Kidney epithelial cell (primary cell): ENCODE measurements at places on chromosomes 1 and 21.
A peak's percentile ranks its signal among the peaks of the same experiment; 100 is the strongest.

DNA sequence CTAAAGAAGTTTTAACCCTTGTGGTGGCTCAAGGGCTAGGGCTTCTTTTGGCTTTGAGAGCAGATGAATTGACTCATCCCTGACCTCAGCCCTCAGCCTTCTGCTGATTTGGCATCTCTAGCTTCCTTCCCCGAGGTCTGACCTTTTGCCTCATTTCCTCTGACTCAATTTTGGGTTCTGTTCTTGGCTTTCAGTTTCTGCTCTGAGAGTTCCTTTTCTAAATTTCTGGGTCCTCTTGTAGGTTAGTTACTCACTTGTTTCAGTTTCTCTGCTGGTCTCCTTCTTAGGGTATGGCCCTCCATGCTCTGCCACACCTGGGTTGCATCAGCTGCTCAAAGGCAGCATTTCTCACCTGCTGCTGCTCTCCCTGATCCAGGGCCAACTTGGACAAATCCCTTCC, 19.4 kb downstream of the PDE4B start:
- DNase-seq = peak; percentile 35

GRCh38 chr1:98099501-98099900, 178.7 kb upstream of the DPYD start:
- no peak for DNase-seq

GRCh38 chr1:103160281-103160680, 52.0 kb upstream of the COL11A1 start:
- DNase-seq = no peak

DNA sequence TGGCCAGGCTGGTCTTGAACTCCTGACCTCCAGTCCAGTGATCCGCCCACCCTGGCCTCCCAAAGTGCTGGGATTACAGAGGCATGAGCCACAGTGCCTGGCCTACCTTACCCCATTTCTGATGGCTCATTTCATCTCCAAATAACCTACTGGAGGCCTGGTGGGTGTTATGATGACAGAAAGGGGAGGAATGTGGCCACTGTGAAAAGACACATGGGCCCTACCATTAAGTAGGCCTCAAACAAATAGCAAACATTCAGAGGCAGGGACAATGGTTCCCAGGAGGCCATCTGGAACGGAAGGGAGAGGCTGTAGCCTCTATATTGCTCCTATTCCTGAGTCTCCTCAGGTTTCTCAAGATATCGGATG, 932 bp upstream of the FCRLA start:
- DNase-seq = no peak

GRCh38 chr1:53122201-53122885, 20.1 kb downstream of the SLC1A7 start:
- DNase-seq = no peak

- DNase-seq = no peak
Measured at GRCh38 chr1:225464851-225465792, 37.3 kb upstream of the LBR start.

DNA sequence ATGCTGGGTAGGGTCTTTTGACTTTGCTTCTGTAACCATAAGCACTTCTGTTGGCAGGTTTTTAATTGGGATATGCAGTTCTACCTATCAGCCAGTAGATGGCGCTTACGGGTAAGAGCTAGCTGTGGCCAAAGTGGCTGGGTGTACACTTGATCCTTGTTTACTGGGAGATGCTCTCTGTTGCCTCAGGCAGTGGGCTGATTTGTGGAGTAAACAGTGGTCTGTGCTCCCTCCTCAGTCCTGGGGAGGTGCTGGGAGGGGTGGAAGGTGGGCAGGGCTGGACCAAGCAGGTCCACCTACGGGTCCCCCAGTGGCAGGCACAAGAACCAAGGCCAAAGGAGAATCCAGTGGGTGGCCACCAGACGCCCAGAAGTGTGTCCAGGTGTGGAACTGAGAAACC, 43.4 kb downstream of the RALGPS2 start:
- DNase-seq = no peak

DNA sequence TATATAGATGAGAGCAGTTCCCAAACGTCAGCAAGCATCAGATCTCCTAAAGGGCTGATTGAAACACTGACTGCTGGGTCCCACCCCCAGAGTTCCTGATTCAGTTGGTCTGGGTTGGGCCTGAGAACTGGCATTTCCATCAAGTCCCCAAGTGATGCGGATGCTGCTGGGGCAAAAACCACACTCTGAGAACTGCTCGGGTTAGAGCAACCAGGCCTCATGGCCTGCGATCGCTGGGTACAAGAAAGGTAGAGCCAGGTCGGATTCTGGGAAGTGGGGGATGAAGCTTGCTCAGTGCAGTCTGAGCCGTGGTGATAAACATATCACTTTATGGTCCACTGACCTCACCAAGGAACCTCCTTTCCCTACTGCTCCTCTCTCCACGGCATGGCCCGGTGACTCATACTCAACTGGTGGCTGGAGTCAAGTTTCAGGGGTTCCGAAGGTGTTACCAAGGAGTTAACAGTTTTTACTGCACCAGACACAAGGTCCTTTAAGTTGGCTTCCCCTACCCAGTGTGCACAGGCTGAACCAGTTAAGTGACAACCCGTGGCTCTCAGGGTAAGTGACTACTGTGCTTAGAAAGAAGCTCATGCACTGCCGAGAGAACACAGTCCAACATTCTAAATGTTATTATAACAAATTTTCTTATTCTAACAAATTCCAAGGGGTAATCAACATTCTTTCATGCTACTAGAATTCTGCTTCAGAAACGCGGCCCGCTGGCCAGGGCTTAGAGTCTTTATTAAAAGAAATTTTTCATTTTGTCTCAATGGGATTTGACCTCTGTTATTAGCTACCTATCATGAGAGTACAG, 153.5 kb downstream of the TGFBR3 start:
- peak; percentile 88 for DNase-seq

DNA sequence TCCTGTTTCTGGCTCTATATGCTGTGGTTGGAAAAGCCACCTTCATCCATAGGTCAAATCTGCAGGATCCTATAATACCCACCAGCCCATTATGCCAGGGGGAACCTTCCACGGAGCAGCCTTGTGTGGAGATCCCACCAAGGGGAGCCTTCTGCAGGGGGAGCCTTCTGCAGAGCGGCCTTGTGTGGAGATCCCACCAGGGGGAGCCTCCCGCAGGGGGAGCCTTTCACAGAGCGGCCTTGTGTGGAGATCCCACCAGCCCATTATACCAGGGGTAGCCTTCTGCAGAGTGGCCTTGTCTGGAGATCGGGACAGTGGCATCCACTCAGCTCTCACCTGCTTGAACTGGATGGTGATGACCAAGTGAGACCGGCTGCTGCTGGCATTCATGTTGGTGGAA, 85.3 kb downstream of the SCCPDH start:
- DNase-seq = no peak

- DNase-seq = no peak
Measured at GRCh38 chr1:18387307-18387706, 93.4 kb upstream of the KLHDC7A start.

GRCh38 chr21:46624050-46624449, 11.4 kb upstream of the PRMT2 start:
- DNase-seq = no peak

DNA sequence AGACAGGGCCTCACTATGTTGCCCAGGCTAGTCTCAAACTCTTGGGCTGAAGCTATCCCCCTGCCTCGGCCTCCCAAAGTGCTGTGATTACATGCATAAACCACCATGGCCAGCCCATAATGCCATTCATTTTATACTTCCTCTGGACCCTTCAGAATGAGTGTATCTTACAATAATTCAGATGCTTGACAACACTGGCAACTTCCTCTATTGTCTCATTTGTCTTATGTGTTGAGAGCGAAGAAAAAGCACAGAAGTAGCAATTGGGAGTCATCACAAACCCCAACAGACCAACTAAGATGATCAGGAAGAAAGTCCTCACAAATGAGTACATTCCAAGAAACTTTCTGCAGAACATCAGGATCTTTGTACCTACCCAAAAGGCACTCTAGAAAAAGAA, 191.9 kb downstream of the RERE start:
- DNase-seq = no peak
